ENCODE measurements at places on chromosomes 12 and 14.

- no peak for DNase-seq
Observed at GRCh38 chr14:69518289-69519101, 34.0 kb downstream of the PLEKHD1 start.

- DNase-seq = no peak
Observed at GRCh38 chr12:75409830-75410229, 18.9 kb downstream of the GLIPR1L2 start.

DNA sequence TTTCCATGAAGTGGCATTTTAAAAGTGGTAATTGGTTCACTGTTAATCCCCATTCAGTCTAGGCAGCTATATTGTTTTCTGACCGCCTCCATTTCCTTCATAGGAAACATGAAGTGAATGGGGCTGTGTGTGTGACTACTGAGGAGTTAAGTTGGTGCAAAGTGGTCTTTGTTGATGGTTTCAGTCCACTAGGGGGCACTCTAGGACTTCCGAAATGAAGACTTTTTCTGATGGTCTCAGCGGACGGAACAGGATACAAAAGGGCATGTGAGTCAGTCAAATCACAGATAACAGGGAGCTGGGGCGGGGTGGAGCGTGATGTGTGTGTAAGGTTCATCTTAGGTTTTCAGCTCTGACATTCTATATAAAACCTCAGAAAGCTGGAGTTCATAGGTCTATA lies 240.1 kb upstream of the OR4E1 start:
- DNase-seq = peak; percentile 70

GRCh38 chr14:77580964-77581505 lies 35.4 kb downstream of the SPTLC2 start:
- DNase-seq = no peak

DNA sequence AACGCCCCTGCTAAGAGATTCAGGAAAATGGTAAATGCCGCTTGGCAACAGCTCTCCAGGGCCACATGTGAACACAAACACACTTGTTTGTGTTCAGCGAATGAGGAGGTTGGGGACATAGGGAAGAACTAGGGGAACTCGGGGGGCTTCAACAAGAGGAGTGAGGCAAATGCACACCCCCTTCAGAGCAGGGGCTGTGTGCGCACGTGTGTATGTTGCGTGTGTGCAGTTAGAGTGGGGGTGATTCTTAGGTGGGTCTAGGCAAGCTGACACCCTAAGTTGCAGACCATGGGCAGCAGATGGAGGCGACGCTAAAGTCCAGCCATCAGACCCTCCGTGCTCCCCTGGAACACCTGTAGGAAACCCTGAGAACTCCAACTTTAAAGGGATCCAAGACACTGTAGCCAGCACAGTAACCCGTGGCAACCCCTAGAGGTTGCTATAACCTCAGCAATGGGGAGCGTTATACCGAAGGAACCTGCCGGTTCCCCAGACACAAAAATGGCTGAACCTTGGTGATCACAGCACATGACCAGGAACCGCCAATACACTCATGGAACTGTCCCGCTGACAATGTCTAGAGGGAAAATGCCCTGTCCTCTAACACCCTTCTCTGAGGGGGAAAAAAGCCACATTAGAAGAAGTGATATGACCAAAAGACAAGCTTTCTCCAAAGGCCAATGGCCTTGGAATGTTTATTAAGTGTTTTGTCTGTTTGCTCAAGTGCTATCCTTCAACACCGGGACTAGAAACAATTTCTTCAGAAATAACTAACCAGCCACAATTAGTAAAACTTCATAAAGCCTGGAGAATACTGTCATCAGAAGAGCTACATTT lies 86.5 kb upstream of the CEP83 start:
- peak; percentile 70 for DNase-seq

- no peak for DNase-seq
Observed at GRCh38 chr12:100698518-100698917, 96.1 kb upstream of the ANO4 start.

- no peak for DNase-seq
Observed at GRCh38 chr12:130827432-130827831, 11.6 kb downstream of the STX2 start.

DNA sequence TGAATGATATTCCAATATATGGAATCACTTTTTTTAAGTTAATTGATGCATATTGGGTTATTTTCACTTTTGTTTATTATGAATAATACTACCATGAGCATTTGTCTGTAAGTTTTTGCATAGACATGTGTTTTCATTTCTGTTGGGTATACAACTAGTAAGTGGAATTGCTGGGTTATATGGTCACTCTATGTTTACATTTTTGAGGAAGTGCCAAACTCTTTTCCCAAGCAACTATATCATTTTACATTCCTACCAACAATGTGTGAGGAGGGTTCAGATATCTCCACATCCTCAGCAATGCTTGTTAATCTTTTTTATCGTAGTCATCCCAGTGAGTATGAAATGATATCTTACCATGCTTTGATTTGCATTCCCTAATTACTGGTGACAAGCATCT lies 64.0 kb downstream of the MON2 start:
- DNase-seq = no peak

- DNase-seq = no peak
Observed at GRCh38 chr12:115943630-115944391, 333.7 kb downstream of the MED13L start.

- no peak for DNase-seq
Observed at GRCh38 chr14:56173365-56173922, 55.2 kb downstream of the PELI2 start.

DNA sequence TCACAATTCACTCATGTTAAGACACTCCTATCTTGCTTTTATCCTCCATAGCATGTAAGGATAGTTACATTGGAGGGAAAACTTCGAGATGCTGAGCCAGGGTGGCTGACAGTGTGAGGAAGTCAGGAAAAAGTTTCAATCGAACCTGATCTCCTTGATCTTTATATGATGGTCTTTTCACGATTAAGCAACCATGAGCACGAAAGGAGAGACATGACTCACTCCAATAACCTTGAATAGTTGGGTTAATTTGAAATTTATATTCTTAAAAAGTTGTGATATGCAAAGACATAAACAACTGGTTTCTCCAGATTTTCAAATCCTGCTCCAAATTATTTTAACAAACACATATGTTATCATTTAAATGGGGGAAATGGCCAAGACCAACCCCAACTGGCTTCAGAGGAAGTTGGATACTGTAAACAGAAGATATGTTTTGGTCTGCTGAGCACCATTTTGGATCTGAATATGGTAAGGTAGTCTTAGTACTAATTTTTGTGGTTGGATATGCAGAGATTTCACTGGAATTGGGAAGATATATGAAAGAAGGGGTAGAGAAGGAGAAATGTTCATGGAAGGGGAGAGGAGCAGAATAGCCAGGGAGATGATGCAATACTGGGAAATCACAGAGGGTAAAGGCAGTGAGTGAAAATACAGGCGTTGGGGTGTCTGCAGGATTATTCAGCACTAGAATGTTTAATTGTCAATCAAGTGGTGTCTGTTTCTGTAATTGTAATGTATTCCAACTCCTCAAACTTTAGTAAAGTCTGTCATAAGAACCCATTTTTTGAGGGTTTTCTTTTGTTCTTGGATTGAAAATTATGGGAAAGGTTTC lies 185.2 kb upstream of the SLC38A2 start:
- DNase-seq = no peak

- no peak for DNase-seq
Observed at GRCh38 chr12:53051881-53052412, 2.1 kb downstream of the TNS2 start.

DNA sequence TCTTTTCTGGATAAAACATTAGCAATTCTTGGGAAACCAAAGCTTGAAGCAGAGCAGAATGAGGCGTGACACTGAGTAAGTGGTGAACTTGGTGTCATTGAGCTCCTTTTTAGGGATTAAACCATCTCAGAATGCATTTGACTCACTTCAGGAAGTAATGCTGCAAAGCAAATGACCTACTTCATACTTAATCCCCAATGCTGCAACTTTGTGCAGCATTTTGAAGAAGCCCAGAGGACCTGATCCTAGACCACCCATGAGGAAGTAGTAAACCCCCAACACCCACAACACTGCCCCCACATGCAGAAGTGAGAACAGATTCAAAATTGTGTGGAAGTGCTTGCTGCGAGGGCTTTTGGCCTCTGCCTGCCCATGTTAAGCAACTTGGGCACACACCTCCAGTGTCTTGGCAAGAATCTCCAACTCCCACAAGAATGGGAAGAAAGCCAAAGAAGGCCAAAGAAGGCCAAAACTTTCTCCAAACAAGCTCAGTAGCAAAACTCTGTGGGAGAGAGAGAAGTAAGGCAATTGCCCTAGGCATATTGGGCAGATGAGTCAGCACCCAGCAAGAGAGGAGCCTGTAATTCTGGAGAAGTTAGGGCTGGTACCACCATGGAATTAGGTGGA lies 69.2 kb upstream of the ETV6 start:
- DNase-seq = no peak

DNA sequence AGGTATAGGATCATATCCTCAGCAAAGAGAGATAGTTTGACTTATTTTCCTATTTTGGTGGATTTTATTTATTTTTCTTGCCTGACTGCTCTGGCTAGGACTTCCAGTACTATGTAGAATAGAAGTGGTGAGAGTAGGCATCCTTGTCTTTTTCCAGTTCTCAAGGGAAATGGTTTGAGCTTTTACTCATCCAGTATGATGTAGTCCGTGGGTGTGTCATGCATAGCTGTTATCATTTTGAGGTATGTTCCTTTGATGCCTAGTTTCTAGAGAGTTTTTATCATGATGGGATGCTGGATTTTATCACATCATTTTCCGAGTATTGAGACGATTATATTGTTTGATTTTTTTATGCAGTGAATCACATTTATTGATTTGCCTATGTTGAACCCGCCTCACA lies 97.2 kb downstream of the MGAT4C start:
- no peak for DNase-seq

- no peak for DNase-seq
Observed at GRCh38 chr14:35701531-35701930, 107.6 kb downstream of the RALGAPA1 start.

- peak; percentile 47 for DNase-seq
Observed at GRCh38 chr12:108594-108993, 42.0 kb downstream of the IQSEC3 start.

GRCh38 chr14:81312289-81312876 lies 87.7 kb downstream of the STON2 start:
- no peak for DNase-seq

GRCh38 chr12:114733919-114734318 lies 49.9 kb upstream of the TBX3 start:
- no peak for DNase-seq

DNA sequence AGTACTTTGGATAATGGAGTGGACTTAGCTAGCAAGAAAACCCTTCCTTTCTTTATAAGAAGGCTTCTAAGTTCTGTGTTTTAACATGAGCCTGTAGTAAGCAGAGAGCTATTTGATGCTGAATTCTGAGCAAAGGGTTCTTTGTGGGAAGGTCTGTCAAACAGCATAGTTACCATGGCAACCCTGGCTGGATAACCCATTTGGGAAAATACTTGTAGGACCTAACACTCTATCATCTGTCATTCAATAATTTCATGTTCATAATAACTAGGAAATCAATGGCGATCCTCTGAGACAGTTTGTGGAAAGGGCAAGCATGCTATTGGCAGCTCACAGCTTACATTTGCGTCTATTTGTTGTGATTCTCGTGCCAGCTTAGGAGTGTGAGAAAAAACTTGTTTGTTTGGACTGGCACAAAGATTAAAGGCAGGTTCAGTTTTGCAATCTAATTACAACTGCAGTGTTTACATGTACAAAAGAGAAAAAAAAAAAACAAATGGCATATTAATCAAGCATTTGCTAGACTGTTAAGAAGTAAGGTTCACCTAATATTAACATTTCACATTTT lies 219.2 kb downstream of the PDZRN4 start:
- no peak for DNase-seq

- no peak for DNase-seq
Observed at GRCh38 chr14:56282179-56282578, 164.0 kb downstream of the PELI2 start.

DNA sequence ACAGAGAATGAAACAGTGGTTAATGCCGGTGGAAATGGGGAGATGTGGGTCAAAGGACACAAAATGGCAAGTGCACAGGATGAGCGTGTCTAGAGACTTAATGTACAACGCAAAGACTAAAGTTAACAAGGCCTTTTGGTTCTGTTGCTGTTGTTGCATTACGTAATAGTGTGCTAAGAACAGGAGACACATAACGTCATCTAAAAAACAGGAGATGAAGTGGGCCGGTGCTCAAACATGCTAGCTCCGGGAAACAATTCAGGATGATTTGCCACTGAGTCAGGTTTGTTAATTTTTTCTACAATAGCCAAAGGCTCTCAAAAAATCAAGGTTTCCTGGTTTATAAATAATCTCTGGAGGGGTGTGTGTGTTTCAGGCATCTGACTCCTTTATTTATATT lies 55.5 kb downstream of the ETV6 start:
- DNase-seq = no peak

- DNase-seq = no peak
Observed at GRCh38 chr14:29756019-29756385, 171.6 kb downstream of the PRKD1 start.

- no peak for DNase-seq
Observed at GRCh38 chr12:40168001-40168400, 56.8 kb upstream of the LRRK2 start.

DNA sequence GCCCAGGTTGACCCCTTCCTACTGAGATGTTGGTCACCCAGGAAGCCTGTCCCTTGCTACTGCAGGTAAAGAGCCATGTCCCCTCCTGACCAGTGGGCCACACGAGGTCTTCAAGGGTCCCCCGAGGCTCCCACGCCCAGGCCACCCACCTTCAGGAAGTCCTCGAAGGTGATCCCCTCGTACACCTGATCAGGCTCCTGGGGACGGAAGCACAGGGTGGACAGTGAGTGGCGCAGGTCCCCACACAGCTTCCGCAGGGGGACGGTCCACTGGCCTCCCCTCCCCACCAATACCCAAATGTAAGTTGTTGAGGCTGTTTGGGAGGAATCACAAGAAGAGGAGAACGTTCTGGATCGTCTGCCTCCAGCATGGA lies 57.4 kb downstream of the TESC start:
- no peak for DNase-seq

DNA sequence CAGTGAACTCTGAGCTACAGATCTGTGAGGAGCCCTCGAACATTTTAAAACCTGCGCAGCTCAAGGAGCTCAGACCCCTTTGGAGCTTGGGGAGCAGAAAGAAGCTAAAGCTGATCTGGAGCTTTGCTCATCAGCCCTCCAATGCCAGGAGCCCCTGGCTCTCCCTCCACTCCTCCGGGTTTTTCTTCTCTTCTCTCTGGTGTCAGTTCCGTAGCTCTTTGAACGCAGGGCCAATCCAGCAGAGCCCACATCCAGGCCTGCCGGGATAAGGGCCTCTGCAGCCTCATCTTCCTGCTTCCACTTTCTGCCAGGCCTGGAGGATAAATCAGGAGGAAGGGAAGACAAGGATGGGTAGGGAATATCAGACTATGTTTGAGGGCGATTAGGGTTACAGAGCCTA lies 6.0 kb downstream of the HOXC4 start:
- peak; percentile 51 for DNase-seq

Data from kidney (tissue), 22 donors.